ENCODE measurements at places on chromosomes 6 and 20.

DNA sequence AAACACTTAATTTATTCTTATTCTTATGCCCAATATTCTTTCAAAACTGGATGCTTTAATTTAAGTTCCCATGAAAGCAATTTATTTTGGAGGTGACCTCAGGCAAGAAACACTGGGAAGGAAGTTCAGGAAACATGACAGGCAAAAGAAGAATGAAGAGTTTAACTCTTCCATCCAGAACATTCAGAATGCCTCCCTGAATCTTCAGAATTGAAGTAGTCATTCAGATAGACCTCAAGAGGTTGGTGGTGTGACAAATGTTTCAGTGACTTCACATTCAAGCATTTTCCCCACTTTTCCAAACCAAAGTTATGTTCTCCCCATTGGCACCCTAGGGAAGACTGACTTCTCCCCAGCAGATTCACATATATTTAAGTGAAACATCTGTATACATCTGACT is 110.5 kb downstream of the HAO1 start:
- DNase-seq, result no peak

DNA sequence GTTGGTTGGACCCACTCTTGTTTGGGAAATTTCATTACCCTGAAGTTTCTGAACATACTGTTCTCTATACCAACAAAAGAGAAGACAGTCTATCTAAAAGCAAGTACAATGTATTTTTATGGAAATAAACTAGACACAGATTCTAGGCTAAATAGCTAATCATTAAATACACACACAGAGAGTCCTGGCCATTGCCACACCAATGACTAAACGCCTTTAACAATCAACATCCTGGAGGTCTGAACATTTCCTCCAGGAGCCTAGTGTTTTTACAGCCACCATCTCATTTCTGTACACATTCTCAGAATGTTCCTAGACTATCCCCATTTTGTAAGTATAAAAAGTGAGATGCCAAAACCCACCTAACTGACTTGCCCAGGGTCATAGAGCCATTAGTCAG is 141.6 kb upstream of the RREB1 start:
- DNase-seq, result no peak

- DNase-seq, result no peak
Measured at GRCh38 chr6:126300126-126300525, 39.8 kb upstream of the CENPW start.

DNA sequence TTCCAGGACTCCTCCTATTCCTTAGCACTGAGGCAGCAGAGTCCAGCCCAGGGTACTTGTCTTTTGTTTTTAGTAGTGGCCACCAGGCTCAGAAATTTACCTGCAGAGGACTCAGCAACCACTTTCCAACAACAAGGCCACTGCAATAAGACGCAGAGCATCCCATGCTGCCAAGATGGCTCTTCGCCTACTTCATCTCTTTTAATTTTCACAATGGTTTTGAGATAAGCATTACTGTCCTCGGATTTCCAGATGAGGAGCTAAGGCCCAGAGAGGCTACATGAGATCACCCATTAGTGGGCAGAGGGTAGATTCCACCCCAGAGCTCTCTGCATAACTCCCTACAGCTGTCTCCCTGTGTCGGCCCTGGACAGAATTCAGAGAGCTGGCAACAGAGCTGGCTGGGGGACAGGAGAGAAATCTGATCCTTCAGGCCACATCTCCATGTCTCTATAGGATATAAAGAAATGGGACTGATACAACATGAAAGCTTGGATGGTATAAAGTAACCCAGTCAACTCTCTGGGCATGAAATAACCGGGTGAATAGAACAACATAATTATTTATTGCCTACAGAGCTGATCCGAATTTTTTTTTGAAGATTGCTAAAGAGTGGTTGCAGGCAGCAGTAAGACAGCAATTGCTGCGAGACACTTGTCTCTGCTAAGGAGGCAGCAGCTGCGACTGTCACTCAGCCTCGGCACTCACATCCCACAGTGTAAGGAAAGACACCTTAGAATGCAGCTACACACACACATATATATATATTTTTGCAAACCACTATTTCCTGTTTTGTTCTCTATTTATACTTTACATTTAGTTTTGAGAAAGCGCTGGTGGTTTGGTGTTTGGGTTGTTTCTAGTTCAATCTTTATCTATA is 37.2 kb downstream of the SCML4 start:
- DNase-seq, result peak; percentile 77

DNA sequence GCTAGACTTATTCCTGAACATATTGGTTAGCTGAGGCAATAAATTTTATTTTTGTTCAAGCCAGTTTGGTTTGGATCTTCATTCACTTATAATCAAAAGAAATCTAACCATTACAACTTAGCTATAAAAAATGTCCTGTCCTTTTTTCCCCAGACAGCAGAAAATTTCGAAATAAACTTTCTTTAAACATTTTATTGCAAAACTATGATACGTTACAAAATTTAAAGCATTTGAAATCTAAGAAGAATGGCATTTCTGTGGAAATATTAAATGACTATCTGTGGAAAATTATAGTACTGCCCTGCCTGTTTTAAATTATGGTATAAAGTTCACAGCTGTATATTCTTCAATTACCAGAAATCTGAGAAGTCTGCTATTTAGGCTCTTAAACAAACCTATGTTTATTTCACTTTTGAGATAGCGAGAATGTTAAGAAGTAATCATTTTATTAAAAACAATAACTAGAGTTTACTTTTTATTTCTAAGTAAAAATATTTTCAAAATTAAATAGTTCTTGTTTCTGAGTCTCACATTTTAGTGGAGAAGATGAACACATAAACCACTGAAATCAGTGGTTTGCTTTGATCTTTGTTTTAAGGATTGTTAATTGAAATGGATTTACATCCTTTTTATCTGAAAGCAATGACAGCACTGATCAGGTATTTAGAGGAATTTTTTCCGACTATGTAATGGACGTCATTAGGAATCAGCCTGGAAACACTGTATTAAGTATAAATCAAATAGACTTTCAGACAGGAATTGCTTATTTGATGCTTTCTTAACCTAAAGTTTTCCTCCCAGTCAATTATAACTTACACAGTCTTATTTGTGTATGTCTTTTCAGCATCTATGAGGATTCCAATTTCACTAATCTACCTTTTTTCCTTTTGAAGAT is 553.7 kb downstream of the COL12A1 start:
- no peak for DNase-seq

DNA sequence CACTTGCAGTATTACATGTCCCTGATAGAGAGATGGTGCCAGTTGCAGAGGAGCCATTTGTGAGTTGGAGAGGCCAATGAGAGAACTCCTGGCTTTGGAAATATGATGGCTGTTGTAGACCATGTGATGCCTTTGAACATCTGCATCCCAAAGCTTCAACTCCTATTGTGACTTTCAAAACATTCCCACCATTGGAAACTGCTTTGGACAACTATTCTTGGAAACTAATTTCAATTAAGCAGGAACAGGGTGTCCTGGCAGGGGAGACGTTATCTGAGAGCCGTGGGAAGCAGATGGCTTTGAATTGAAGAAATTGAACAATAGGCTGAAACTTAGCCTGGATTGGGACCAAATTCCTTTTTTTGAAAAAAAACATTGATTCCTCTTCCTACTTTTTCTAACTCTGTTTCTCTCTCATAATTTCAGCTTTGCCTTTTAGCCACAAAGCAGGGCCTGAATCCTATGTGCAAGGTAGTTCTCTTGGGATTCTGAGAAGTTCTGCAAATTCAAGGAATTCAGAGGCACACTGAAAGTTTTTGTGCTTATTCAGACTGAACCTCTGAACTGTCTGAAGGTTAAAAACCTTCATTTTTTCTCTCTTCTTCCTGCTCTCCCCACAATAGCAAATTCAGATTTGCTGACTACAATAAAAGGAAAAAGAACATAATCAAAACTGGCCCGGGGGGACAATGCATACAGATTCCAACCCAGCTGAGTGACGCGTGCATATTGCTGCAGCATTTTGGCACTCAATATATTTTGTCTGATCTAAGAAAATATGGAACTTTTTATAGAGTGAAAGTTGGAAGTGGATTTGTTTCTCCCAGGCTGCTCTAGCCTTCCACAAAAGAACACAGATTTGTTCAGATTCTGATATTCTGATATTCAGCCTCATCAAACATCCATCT is 720.4 kb upstream of the CHD6 start:
- DNase-seq, result no peak

GRCh38 chr20:3248167-3248992 is 9.4 kb upstream of the SLC4A11 start:
- DNase-seq, result peak; percentile 39

DNA sequence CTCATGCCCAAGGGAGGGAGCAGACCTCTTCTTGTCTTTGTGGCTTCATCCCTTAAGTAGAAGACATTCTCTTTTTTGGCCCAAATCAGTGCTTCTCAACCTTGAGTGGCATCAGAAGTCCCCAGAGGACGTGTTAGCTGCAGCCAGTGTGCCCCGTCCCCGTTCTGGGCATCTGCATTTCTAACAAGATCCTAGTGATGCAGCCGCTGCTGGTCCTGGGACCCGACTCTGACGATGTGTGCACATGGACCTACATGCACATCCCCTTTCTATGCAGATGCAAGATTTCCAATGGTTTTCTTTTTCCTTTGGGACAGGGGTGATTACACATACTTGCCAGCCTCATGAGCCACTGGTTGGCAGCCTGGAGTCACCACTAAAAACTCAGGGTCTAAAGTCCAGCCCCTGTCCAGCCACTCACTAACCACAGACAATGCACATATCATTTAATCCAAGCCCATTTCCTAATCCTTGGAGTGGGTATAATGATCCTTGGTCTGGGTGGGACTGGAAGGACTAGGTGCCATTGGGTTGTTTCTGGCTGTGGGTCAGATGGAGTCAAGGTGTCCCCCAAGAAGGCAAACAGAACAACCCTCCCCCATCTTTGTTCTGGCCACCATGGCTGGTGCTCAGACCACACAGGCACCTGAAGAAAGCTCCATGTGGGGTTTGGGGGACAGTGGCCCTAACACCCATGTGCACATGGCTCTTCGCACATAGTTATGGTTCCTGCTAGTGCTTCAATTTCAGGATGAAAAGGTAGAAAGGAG is 6.4 kb downstream of the ACSS1 start:
- peak; percentile 13 for DNase-seq

DNA sequence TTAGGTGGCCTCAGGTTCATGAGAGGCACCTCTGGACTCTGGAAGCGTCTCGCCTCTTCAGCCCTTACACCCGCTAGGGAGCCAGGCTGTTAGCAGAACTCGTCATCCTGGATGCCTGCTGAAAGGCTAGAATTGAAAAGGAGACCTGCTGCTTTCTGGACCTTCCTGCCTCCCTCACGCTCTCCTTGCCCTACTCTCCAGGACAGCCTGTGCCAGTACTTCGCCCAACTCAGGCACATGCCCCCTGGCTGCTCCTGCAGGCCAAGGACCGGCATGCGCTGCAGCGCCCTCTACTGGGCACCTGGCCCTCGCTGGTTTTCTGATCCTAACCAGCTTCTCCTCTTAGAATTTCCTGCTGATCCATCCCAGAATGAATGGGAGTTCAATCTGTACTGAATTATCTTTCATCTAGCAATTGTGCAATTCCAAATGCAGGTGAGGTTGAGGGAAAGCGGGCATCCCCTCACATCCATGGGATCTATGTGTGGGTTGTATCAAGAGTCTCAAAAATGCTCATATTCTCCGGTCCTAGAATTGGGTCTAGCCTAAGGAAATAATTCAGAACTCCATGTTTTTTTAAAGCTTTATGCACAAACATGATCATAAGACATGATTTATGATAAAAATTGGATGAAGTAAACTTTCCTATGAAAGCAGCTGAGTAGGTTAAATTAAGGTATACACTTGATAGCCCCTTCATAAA is 78.0 kb downstream of the PTPN1 start:
- DNase-seq, result peak; percentile 79

GRCh38 chr6:156866220-156867015 is 89.2 kb downstream of the ARID1B start:
- DNase-seq, result no peak

GRCh38 chr6:109713097-109713496 is 22.0 kb downstream of the FIG4 start:
- no peak for DNase-seq

GRCh38 chr6:142408409-142408808 is 106.6 kb downstream of the ADGRG6 start:
- DNase-seq, result no peak

DNA sequence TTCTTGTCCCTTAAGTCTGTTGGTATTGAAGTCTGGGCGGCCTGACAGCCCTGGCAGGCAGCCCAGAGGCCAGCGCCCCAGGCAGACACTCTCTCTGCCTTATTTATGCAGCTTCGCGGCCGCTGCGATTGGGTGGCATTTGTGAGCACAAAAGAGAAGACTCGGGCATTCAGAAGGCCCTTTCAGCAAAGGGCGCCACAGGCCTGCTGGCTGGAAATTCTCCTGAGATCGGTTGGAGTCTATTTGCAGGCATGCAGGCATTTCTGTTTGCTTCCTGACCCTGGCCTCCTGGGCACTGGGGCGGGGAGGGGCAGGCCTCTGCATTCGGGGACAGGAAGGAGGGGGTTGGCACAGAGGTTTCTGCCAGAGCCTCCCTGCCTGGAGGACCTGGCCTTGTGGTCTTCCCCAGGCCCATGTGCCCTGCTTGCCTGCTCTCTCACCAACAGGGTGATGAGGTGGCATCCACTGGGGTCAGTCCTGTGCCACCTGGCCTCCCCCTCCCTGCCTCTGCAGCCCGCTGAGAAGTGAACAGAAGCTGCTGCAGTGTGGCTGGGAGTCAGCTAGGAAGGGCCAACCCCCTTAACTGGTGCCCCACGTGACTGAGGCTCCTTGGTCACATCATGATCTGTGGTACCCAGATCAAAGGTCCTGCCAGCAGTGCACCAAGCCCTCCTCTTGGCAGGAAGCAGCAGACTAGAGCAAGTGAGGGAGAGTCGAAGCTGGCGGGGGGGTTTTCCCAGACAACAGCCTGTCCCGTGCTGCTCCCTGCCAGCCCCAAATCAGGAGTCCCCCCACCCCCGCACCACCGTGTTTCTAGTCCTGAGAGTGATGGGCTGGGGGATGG is 16.6 kb upstream of the CCDC167 start:
- DNase-seq, result peak; percentile 95

DNA sequence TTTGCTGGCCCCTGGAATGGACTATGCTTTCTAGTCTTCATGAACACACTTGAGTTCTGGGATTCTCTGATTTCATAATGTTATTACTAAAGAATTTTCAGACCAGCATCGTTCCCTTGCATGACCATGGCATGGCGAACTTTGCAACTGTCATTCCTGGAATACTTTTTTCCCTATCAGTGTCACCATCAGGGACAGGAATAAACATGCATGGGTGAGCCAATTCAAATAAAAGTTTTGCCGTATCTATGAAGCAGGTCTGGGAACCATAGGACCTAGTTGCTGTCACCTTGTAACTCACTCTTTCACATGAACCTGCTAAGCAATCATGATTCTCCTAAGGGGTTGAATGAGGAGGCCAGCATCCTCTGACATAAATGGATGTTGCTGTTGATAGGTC is 68.2 kb upstream of the AGPAT4 start:
- DNase-seq, result no peak

All from activated naive CD4-positive, alpha-beta T cell treated with anti-CD3 and anti-CD28 coated beads, Interleukin-2, amount 10 ng/mL, durations not matched to agents 7 days and 5 days (primary cell).